Naive thymus-derived CD4-positive, alpha-beta T cell (primary cell): ENCODE measurements at places on chromosomes 1 and 21.
A peak's percentile ranks its signal among the peaks of the same experiment; 100 is the strongest.

DNA sequence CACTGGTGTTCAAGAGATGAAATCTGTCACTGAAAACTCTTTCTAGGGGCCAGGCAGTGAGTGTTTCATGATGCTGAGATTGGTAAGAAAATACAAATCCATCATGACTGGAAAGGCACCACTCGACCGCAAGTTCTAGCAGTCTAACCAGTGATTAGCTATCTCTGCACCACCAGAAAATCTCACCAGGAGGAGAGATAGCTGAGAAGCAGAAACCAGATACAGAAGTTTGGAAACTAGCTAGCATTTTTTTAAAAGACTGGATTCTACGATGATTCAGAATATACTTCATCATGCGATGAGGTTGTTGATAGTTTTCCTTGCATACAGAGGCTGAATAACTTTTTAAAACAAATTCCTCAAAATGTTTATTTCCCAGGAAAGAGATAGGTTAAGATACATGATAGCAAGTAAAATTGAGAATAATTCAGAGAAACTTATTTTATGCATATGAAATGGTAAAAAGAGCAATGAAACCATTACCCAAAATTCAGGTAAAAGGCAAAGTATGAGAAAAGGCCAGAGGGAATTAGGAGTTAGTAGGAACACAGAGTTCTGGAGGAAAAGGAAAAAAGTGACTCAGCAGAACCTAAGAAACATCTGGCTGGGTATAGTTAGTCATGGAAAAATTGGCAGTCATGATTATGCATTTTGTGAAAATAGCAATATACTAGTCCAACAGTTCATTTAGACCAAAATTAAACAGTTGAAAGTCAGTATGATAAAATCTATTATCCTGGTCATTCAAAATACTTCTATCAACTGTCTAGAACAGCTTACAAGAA lies 3.3 kb upstream of the F3 start:
- DNase-seq: no peak

DNA sequence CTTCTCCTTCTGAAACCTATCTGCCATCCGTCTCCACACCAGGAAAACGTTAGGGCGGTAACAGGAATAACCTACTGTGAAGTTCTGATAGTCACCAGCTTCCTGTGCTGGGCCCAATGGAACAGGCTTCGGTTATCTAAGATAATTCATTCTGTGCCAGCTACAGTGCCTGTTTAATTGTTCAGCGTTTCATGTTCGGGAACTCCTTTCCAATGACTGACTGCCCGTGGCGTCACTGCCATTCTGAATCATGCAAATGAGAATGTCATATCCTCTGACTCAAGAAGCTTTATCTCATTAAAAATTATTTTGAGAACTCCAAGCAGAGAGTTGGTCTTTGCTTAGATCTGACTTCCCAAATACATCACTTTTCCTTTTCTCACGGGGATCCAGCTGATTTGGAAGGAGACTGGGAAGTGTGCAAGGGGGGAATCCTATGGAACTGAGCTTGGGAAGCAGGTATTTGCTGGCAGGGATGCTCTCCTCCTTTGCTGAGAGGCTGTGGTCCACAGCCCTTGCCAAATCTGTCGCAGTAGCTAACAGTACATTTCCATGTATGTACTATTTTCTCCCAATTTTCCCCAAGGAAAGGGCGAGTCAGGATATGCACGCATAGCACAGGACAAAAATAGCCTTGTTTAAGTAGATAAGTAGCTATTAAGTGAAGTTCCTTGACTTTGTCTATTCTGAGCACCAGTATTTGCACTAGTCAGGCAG lies 358.7 kb downstream of the LTN1 start:
- DNase-seq: no peak

DNA sequence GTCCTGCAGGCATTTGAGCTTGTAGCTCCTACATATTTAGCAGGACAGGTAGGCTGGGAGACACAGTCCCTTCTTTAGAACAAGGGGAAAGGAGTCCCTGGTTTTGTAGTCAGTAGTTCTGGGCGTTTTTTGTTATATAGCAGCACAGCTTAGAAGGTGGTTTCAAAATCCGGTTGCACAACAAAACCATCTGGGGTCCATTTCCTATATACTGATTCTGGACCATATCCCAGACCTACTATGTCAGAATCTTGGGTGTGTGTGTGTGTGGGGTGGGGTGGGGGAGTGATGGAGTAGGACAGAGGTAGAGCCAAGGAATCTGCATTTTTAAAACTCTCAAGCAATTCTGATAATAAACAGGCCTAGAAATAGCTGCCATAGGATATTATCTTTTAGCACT lies 21.6 kb downstream of the METTL13 start:
- DNase-seq: no peak

DNA sequence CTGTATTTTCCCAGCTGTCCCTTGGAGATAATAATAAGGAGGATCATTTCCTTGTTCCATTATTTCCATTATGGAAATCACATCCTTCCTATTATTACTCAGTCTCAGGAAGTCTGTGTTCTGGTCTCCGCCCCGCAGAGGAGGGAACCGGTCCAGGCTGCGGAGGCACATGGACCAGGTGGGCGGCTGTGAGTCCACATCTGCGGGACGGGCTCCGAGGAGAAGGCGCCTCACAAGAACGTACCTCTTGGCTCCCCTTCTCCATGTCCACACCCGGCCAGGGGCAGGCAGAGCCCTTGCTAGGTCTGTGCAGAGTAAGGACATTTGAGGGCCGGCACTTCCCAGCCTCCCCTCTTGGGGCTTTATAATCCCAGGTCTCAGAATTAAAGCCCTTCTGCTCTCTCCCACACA lies 14.6 kb downstream of the RAB7B start:
- no peak for DNase-seq

- no peak for DNase-seq
Observed at GRCh38 chr1:223776075-223776814, 63.9 kb downstream of the CAPN2 start.

GRCh38 chr1:11764115-11764514 lies 2.1 kb downstream of the C1orf167 start:
- no peak for DNase-seq

GRCh38 chr21:39313571-39314142 lies at the start of gene BRWD1:
Gene BRWD1, minus strand, starts transcription at chr21:39313632. Its CDS starts 141 bp downstream, at chr21:39313491.
- peak; percentile 87 for DNase-seq

DNA sequence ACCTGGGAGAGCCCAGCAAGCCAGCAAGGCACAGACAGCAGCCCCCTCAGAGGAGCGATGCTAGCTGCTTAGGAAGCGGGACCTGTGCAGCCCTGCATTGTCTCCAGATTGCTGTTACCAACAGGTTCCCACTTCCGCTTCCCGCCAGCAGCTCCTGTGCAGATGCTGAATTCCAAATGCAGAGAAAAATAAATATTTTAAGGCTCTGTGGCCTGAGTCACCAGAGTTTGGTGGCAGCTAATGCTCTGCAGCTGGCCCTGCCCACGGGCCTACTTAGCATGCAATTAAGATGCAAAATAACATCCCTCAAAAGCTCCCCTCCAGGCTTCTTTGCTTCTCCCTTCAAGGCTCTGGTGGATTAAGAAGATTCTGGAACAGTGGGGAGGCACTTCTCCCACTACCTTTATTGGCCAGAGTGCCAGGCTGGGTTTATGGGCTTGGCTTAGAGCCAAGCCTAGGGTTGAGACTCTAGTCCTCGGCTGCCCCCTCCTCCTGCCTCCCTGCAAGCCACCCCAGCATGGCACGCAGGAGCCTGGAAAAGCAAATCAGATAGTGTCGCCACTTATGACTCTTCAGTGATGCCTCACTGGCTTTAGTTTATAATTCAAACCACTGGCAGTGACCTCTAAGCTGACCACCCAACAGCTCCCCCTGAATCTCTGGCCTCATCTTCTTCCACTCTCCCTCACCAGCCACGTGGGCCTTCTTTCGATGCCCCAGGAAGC lies 207.1 kb upstream of the ZC3H12A start:
- no peak for DNase-seq

DNA sequence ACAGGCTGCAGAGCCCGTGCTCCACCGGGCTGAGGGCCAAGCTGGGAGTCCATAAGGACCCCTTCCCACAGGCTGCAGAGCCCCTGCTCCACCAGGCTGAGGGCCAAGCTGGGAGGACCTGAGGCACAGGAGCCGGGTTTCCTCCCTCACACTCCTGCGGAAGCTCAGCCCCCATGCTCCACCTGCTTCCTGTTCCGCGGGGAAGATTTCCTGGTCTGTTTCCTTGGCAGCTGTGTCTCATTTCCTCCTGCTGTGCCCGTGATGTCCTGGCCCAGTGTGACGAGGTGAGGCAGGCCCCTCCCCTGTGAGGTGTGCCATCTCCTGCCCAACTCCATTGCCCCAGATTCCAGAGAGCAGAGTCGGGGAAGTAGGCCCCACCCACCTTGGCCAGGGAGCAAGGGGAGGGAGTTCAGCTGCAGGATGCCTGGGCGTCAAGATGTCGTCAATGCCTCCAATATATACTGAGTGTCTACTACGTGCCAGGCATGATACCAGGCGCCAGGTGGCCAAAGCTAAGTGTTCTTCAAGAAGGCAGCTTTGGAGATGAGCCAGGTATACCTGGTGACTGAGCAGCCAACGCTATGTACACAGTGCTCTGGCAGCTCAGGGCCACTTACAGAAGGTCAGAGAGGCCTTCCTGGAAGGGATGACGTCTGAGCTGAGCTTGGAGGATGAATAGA lies 58.8 kb downstream of the NAV1 start:
- no peak for DNase-seq

GRCh38 chr1:30715216-30715615 lies 8.2 kb downstream of the MATN1 start:
- no peak for DNase-seq

DNA sequence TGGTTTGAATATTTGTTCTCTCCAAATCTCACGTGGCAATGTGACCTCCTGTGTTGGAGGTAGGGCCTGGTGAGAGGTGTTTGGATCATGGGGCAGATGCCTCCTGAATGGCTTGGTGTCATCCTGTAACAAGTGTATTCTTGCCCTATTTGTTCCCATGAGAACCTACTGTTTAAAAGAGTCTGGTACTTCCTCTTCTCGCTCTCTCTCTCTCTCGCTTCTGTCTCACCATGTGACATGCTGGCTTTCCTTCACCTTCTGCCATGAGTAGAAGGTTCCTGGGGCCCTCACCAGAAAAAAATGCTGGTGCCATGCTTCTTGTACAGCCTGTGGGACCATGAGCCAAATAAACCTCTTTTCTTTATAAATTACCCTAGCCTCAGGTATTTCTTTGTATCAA lies 8.4 kb upstream of the PAXBP1 start:
- DNase-seq: no peak

DNA sequence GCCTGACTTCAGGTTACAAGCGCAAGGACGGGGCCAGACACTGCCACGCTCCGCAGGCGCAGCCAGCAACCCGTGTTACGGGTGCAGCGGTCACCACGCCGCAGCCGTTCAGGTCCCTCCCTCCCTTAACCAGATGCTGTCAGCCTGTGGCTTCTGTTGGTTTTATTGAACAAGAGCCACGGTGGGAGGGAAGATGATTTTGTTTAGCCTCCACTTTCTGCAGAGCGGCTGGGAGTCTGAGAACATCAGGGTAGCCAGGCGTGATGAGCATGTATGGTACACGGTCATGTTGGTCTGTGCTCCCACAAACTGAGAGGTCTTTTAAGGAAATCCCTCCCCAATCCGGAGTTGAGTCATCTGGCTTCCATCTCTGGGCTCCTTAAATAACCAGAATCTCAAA lies 18.5 kb upstream of the ADARB1 start:
- DNase-seq: no peak

GRCh38 chr1:54360165-54361005 lies 45.8 kb downstream of the SSBP3 start:
- no peak for DNase-seq

DNA sequence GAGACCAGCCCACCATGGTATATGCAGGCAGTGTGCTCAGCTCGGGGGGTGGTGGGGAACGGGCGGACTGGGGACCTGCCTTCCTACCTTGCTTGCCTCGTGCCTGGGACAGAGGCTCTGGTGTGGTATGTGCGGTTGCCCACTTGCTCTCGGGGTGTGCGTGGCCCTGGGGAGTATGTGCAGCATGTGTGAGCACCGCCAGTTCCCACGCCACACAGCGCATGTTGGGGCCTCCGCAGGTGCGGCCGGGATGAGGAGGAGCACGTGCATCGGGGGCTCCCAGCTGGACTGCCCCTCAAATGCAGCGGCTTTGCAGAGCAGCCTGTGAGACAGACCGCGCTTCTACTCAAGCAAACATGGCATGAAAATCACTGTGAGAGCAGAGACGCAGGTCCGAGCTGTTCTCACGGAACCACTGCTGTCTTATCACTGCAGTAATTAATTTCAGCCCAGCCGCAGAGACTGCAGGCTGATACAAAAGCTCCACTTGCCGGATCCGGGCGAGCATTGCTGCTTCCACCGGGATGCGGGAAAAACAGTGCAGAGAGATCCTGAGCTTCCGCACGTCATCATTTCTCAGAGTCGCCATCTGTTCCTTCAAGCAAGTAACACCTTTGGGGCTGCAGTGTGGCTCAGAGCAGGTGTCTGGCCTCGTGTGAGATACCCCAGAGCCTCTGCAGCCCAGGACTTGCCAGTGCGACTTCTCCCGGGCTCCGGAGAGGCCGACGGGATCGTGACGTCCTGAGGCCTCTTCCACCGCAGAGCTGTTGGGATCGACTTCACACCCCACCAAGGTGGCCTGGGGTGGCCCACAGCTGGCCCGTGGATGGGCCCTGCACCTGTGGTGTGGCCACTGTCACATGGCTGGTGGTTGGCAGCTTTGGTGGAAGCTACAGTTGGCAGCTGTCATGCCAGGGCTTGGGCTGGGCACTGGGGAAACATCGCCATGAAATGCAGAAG lies 92.6 kb upstream of the ACTRT2 start:
- DNase-seq: no peak

DNA sequence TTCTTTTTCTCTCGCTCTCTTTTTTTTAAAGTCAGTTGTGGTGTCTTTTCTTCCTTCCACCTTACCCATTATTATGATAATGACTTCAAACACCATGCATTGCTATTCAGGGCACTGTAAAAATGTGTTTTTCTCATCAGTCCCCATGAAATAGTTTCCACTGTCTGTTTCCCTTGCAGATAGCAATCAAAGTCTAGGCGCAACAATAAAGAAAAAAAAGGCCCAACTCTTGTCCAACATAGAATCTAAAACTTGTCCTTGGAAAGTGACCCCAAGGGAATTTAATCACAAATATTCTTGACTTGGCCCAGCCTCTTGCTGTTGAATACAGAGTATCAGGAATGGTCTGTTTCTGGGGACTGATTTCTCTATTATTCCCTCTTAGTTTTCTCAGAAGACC lies 382.5 kb downstream of the PLPP3 start:
- DNase-seq: no peak
